CD4-positive, alpha-beta T cell treated with Interleukin-10 for 1 hour (primary cell): ENCODE measurements at places on chromosomes 4 and X.

DNA sequence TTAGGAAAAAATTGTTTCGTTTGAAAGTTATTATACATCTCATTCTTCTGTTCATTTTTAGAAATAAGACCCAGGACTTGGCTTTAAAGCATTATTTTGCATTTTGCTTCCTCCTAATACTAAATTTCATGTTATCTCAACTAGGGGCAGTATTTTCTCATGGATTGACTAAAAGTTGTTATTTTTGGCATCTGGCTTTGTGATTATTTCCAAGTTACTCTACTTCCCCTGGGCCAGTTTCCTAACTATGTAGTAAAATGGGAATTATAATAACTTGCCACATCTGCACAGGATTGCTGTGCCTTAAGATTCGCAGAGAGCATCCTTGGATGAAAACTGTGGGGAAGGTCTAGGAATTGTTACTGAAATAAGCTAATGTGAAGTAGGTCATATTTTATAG is 3.0 kb downstream of the RBPJ start:
- DNase-seq, result no peak

DNA sequence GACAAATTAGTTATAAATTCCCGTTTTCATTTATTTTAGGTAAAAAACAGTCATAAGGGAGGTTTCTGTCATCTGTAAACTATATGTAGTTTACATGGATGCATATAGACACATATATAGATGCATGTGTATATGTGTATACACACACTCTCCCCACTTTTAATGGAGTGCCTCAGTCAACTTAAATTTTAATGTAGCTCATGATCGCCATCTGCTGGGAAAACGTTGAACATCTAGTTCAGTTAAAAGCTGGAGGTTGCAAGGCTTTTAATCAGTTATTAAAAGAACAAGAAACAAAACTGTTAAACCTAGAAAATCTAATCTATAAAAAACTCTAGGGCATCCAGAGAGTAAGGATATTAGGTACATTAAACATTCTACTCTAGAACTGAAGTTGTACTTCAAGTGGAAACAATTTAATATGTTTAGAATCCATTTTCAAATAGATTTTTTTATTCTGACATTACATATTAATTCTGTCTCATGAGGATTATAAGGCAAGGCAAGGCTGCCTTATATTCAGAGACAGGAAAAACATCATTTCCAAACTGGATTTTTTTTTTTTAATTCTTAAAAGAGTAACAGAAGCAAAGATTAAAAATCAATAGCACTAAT is 122.6 kb downstream of the SHISA3 start:
- peak; percentile 57 for DNase-seq

DNA sequence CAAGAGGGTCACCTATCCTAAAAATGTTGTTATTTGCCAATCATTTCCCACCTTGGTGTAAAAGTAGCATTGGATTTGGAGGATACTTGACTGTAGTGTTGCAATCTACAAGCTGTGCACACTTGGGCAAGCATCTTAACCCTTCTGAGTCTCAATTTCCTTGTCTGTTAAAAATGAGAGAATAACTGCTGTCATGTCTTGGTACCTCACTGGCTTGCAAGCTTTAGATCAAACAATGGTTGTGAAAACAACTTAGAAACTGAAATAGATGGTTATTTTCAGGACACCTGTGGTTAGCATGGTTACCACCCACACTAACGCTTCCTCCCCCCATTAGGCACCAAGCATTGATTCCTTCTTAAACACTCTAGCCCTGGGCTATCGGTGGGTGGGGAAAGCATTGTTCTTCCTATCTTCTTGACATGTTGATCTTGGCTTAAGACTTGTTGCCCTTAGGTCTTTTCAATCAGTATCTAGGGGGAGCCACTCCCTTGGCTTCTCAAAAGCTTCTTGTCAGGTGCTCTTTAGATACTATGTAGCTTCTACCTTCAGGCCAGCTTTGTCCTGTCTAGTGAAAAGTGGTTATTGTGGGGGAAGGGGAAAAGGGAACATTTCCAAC is 10.6 kb upstream of the AMOT start:
- peak; percentile 1 for DNase-seq

DNA sequence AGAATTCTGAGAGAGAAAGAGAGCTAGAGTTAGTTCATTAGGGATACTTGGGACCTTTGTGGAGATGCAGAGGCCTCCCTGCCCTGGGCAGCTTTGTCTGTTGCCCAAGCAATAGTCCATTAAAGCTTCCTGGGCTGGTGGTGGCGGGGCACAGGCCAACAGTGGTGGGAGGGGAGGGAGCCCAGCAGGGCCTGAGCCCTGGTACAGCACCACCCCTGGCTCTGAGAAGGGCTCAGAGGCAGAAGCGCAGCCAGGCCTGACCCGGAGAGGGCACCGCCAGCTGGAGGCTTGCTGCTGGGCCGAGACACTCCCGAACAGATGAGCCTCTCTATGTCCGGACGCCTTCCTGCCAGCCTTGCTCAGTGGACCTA is 65.3 kb downstream of the EFNB1 start:
- no peak for DNase-seq

DNA sequence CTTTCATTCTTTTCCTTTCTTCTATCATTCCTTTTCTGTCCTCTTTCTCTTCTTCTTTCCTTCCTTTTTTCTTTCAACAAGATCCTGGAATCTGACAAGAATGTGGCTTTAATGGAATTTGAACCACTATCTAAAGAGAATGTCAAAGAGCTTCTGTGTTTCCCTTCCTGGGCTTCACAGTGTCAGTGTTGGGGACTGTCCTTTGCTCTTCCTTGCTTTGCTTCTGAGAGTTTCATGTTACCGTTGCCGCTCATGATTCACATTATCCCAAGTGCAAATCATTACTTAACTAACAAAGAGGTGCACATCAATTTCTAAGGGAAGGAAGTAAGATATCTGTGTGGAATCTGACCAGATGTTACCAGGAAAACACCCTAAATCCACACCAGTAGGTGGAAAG is 90.5 kb upstream of the DDIT4L start:
- no peak for DNase-seq

GRCh38 chrX:129724754-129725153 is 14.0 kb upstream of the XPNPEP2 start:
- DNase-seq, result no peak

- DNase-seq, result no peak
These were observed 34.9 kb downstream of the TBC1D14 start for GRCh38 chr4:6944301-6945051.

DNA sequence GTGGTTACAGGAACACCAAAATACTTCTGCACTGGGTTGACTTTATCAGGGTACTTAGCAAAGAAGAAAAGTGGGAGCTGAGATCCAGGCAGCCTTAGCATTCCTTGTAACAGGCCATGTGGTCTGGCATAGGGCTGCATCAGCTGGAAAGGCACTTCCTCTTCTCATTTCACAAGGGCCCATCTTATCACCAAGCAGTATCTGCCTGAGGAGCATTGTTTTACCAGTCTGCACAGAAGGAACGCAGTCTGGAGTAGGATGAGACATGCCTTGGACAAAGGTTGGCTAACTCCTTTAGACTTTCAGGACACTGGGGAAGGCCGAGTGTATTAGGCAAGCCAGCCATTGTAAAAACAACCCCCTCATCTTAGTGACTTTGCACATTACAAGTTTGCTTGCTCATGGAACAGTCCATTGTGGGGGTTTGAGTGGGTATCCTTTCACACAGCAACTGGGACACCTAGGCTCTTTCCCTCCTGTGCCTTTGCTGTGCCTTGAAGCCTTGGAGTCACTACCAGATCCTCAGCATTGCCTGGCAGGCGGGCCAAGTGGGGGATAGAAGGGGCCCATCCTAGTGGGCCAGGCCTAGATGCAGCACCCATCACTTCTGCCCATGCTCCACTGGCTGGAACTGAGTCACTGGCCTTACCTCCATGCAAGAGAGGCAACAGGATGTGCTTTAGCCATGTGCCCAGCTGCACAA is 4.6 kb downstream of the SUV39H1 start:
- DNase-seq, result no peak

DNA sequence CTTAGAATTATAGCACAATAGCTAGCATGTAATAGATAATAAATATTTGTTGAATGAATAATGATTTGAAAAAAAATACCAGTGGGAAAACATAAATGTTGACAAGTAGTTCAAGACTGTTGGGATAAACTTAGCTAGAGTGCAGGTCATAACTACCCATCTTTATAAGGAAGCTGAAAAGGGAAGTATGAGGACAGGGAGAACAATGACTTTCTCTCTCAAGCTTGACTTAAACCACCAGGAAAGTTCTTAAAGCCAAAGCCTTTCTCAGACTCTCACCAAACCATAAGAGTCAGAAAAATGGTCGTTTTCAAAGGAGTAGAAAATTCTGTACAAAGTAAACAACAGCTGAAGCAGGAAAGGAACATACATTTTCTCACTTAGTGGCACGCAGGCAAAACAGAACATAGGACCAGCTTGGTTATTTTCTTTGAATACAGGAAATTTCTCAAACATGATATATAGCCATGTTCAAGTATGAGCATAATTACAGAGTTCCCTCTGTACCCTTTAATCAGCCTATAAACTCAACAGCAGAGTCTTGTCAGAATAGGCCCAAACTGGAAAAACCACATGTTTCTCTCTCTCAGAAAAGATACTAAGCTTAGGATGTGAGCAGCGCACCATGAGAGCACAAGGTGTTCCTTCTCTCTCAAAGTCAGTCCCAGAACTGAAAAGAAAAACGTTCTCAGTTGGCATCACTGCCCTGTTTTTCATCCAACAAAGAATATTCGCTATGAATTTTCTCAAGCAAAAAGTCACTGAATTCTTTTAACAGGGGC is 28.7 kb downstream of the MAPK10 start:
- DNase-seq, result no peak

DNA sequence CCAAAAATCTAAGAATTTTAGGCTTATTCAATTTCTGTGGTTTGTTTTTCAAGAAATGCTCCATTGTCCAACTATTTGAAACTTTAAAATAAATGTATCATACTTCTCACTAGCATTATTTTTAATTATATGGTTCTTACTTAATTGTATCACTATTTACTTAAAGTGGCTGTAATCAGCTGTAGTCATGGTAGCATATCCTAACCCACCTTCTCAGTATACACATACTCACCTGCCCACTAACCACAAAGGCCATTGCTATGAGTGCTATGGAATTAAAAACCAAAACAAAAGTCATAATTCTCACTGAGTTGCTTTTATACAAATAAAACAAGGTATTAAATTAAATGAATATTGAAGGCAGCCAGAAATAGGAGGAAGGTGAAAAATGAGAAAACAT is 5.0 kb downstream of the FBXO8 start:
- DNase-seq, result peak; percentile 9

DNA sequence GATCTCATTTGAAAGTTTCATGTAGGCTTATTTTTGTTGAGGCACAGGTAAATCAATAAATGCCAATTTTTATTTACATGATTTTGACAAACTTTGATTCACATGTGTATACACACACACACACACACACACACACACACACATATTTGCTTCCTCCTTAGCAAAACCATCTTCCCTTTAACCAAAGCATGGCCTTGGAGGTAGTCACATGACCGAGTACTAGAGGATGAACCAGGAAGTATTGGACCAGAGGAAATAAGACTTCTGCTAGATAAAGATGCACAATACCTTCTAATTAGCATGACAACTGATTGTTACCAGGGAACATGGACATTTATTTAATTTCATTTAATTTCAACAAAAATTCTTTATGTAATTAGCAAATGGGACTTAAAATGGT is 23.4 kb upstream of the CFAP299 start:
- DNase-seq, result no peak

- no peak for DNase-seq
These were observed 358.2 kb upstream of the GATB start for GRCh38 chr4:152118819-152119553.

DNA sequence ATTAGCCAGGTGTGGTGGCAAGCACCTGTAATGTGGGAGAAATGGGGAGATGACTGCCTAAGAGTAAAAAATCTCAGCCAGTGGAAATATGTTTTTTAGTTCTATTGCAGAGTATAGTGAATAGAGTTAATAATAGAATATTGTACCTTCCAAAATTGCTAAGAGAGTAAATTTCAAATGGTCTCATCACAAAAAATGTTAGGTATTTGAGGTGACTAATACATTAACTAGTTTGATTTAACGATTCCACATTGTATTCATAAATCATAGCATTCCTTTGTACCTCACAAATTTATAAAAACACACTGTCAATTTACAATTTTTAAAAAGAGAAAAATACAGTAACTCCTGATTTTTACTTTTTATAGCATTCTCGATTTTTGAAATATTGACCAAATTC is 681.5 kb upstream of the EPHA5 start:
- no peak for DNase-seq

GRCh38 chr4:15451181-15451865 is 18.4 kb upstream of the CC2D2A start:
- no peak for DNase-seq

DNA sequence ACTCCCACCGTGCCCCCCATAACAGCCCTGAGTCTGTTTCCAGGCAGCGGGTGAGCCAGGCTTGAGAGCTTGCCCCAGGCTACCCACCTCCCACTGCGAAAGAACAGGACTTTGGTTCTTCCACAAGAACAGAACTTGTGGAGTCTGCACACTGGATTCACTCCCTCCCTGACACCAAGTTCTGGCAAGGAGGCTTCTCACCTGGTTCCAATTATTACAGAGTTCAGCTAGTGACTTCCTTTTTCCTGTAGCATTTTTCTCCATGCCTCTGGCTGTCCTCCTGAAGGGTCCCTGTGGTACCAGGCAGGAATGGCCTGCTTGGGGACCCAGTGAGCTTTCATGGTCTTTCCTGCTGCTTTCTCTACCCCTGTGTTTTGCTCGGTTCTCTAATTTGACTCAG is 208.6 kb upstream of the SFRP2 start:
- DNase-seq, result no peak

DNA sequence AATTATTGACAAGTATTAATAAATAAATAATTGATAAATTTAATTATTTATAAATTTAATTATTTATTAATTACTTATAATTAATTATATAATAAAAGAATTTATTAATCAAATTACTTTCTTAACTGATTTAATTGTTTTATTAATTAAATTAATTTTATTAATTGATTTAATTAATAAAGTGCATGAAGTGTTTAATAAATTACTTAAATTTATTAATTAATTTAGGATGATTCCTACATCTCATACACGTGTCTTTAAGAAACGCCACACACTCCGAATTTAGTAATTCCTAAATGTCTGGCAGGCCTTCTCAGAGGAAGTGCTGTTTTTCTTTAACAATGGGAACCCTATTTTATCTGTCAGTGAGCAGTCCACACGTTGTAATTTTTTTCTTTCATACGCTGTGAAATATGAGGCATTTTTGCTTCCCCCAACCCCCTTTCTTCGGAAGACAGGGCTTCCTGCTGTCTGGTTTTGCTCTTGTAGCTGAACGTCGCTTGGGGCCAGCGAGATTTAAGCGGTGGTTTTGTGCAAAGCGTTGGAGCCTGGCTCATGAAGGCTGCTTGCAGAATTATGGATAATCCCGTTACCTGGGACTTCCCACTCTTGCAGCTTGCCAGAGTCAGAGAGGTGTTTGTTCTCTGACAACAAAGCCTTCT is 46.8 kb downstream of the CRLF2 start:
- no peak for DNase-seq

- DNase-seq, result no peak
These were observed 34.1 kb upstream of the RPS6KA3 start for GRCh38 chrX:20300822-20301221.

GRCh38 chr4:57866468-57867171 is 756.4 kb upstream of the IGFBP7 start:
- DNase-seq, result no peak

GRCh38 chrX:3521396-3521795 is 174.9 kb upstream of the MXRA5 start:
- DNase-seq, result no peak

GRCh38 chr4:25065431-25065858 is 34.7 kb upstream of the LGI2 start:
- DNase-seq, result no peak

GRCh38 chrX:134752558-134752957 is 94.3 kb upstream of the PLAC1 start:
- DNase-seq, result no peak

- no peak for DNase-seq
These were observed 707 bp upstream of the OTUD4 start for GRCh38 chr4:145181091-145181501.
